SW480 (cell line): ENCODE measurements at places on chromosomes 4 and X.

DNA sequence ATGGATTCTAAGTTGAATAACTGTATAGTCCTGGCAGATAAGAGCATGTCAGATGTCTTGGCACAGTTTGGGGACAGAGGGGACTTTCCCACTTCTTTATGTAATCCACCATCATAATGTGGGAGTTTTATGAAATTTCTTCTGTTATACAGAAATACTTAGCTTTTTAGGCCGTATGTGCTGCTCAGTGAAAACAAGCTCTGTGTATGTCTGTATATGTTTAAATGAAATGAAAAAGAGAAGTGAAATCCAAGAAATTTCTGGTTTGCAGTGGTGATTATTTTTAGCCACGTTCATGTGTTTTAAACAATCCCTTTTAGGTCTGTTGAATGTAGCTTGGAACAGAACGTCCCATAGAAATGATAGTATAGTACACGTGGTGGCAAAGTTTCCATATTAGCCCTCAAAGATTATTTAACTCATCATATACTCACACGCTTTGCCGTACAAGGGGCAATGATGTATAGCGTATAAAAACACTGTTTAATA lies 41.0 kb downstream of the GAB1 start:
- no peak for DNase-seq

GRCh38 chrX:69109706-69110105 lies 55.5 kb downstream of the PJA1 start:
- peak; percentile 83 for DNase-seq

DNA sequence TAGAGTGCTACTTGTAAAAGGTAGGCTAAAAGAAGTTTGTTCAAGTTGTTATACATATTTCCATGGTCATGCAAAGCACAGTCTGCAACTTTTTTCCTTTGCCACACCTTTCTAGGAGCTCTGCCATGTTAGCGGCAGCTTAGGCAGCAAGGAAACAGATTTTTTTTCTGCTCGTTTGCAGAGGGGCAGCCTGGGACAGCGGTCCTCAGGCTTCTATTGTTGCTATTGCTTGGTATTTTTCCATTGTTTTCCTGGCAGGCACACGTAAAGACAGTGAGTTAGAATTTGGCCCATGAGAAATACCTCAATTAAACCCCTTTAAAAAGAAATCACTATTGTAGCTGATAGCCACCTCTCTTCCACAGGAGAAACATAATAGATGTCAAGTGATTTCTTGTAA lies 391.4 kb downstream of the SH2D1A start:
- DNase-seq, result no peak

DNA sequence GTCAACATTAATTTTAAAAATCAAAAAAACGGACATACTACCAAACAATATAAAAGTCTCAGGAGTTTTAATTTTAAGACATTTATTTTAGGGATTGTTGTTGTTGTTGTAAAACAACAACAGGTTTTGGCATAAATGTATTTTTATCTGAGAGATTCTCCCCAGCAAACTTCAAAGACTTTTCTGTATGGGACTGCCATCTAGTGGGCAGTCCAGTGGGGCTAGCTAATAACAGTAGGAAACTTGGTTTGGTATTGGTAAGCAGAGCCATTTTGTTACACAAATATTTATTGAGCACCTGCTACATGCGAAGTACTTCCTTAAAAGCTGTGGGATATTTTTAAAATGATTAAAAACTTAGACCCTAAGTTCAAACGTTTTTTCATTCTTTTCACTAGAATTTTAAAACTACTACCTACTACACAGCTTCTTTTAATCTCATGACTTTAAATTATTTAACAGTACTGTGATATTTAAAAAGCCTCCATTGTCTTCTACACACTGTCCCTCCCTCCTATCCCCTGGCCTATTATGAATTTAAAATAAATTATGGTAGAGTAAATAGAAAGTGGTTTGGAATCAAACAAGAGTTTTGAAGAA lies 1028.4 kb upstream of the INTU start:
- DNase-seq, result peak; percentile 18

GRCh38 chrX:48474127-48474526 lies 1.9 kb upstream of the FTSJ1 start:
- DNase-seq, result no peak

DNA sequence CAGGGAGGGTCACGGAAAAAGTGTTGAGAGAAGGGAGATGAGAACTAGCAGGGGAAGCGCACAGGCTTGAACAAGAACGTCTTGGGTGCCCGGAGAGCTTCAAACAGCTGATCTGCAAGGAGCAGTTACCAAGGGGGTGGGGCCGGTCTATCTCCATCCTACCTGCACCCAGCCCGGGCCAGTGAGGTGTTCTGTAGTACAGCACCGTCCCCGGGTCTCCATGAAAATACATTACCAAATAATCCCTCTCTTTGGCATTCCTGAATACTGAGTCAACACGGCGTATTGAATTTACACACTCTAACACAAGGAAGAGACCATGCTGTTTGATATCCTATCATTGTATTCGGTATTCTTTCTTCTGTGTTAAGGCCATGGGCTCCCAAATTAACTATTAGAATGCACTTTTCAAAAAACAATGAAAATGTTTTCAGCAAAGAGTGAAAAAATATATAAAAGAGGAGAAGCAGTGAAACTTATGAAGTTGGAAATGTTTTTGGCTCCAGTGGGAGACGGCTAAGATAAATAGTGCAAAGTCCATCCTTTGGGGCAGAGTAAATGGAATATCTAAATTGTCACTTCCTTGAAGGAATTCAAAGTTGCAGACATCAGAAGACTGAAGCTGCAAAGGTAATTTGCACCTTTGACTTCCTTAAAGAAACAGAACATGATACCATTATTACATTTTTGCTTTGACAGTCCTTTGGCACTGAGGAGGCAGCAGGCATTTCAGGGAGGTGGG lies 90.3 kb downstream of the DHRSX start:
- no peak for DNase-seq

DNA sequence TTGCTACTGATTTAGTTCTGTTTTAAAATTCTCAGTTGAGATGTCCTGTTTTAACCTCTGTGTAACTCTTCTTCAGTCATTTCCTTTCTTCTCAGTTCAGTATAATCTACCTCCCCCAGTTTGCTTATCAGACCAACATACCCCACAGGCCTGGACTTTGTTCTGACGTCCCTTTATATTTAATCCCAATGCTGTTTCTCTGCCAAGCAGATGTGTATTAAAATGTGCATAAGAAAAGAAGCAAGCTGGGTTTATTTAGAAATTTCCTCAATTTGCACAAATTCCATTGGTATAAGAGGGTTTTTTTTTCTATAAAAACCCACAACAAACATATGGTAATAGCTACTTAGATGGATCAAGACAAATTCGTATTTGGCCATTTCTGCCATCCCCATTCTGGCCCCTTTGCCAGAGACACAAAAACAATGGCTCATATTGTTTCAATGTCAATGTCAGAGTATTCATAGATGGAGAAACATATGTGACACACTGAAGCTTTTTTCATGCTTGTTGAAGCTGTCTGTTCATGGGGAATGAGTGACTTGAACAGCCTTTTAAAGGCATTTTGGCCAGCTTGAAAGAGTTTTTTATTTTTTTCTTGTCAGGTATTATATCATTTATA lies 24.5 kb downstream of the HCCS start:
- DNase-seq, result no peak

- peak; percentile 18 for DNase-seq
Measured at GRCh38 chr4:140260227-140260626, 106.2 kb upstream of the MAML3 start.

- no peak for DNase-seq
Measured at GRCh38 chrX:57285001-57285400, 1.5 kb upstream of the FAAH2 start.
